ENCODE measurements at places on chromosomes 3 and 15. TPM values are rescaled to one million over a fixed set of nuclear protein-coding genes. Genes with fewer than 3 reads are reported as not detected.

- DNase-seq = no peak
These were observed 61.6 kb downstream of the WWTR1 start for GRCh38 chr3:149596134-149596770.

GRCh38 chr15:96947296-96948229, 617.1 kb downstream of the NR2F2 start:
- DNase-seq = no peak

Gene GOLGA6D
- total RNA-seq = 0.07 TPM

Gene EBLN2
- total RNA-seq = 4.1 TPM

Gene ADGRG7
- total RNA-seq = not detected

- DNase-seq = no peak
These were observed 204.8 kb downstream of the PDZRN3 start for GRCh38 chr3:73419942-73420341.

Gene CCDC54
- not detected for total RNA-seq

- no peak for DNase-seq
These were observed 779.6 kb upstream of the NECTIN3 start for GRCh38 chr3:110291886-110292501.

- no peak for DNase-seq
These were observed 7.2 kb downstream of the CHCHD6 start for GRCh38 chr3:126711121-126711760.

Gene NR2E3
- 0.61 TPM for total RNA-seq

GRCh38 chr3:196063456-196063855, 18.4 kb downstream of the TFRC start:
- DNase-seq = no peak

GRCh38 chr3:189094539-189094938, 77.2 kb upstream of the TPRG1 start:
- no peak for DNase-seq

DNA sequence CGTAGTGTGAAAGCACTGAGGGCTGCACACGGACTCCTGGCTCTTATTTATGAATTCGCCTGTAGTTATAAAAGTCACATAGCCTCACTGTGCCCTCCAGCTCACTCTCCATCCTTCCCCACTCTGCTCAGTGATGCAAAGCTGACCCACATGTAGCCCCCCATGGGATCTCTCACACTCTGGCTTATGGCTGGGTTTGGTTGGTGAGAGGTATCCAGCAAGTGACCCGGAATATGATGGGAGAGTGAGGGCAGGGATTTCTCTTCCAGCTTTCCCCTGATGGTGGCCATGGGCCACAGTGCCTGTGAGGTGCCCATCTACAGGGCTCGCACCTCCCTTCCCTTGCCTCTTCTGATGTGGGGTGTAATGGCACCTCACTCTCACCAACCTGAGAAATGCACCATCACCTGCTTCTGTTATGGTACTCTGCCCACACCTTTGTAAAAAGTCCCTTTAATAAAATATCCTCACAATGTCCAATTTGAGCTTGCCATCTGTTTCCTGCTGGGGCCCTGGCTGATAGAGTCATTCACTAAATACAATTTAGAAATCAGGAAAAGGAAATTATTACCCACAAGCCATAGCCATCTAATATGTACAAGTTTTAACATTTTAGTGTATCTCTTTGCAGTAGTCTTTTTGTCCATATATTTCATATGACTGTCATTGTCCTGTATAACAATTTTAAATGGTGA, 93.6 kb downstream of the SCN11A start:
- no peak for DNase-seq

All from upper lobe of left lung (tissue), 6 donors.